ENCODE measurements at places on chromosomes 5 and 9.

- no peak for DNase-seq
Measured at GRCh38 chr5:42587096-42587723, 164.0 kb downstream of the GHR start.

DNA sequence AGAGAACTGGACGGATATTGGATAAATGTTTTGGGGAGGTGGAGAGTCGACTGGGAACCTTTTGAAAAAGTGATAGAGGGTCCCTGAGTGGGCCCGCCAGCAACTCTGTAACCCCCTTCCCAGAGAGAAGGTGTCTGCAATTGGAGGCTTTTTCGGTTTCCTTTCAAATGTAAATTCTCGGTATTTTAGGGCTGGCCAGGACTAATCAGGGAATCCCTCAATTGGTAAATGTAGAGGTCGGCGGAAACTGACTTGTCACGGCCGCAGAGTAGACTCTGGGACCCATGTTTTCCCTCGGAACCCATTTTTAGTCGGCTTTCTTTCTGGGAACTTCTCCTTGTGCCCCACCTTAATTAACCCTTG, 524 bp downstream of the CCNB1 start:
- DNase-seq, result no peak

DNA sequence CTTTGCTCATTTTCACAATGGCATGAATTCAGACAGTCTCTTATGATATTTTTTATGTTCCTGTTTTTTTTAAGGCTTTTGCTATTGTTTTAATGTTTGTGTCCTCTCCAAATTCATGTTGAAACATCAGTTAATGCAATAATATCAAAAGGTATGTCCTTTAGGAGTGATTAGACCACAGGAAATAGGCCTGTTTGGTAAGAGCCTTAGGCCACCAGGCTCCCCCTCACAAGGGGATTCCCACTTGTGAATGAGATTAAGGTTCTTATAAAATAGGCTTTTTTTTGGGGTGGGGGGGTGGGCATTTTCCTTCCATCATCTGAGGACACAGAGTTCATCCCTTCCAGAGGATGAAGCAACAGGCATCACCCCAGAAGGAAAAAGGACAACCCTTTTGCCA, 2074.2 kb upstream of the C9orf72 start:
- no peak for DNase-seq

- DNase-seq, result no peak
Measured at GRCh38 chr5:3000631-3001030, 249.2 kb upstream of the IRX2 start.

DNA sequence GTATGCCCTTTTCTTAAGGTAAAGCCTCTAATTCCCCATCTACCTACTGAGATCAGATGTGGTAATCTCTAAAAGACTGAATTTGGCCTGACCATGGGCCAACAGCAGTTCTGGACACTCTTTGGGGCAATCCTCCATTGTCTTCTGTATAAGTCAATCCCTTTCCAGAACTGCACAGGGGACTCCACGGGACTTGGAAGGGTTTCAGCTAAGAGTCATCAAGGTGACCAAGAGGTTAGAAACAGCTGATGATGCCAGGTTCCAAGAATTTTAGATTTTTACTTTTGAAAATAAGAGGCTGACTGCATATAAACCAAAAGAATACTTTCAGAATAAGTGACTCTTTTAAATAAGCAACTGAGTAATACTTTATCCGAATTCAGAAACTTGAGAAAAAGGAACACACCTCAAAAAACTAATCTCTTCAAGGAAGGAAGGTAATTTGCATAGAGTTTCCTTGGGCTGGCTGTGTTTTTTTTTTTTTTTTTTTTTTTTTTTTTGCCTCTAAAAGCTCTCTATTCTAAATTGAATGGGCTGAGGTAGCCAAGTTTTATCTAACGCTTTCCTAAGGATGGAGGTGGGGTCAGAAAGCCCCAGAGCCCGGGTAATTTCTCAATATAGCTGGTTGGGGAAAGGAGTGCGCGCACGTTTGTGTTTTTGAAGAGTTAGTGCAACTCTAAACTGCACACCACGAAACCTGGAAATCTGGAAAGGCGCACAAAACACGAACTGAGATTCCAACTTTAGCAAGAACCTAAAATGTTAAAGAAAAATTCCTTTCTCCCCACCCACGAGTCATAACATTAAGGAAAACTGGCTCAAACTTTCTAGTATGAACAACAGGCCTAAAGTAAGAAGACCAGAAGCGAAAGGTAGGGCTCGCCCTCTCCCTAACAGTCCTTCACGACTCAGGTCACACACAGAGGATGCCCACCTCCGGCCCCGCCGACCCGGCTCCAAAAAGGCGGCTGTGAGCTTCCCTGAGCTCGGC, 1.3 kb downstream of the VCP start:
- peak; percentile 23 for DNase-seq

DNA sequence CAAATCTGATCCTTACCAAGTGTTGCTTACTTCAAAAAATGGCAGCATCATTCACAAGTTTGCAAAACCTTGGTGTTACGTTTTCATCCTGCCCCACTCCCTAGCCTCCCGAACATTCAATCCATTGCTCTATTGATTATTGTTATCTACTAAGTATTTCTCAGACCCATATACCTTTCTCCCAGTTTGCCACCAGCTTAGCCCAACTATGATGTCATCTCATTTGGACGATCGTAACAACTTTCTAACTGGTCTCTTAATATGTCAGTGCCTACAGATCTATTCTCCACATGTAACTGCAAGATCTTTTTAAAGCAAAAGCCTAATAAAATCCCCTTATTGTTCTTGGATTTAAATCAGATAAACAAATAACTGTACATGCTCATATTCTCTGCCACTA, 497.1 kb upstream of the EDIL3 start:
- no peak for DNase-seq

GRCh38 chr9:22175972-22176545, 167.0 kb upstream of the CDKN2B start:
- DNase-seq, result no peak

GRCh38 chr5:62594364-62594984, 15.9 kb downstream of the LRRC70 start:
- no peak for DNase-seq

DNA sequence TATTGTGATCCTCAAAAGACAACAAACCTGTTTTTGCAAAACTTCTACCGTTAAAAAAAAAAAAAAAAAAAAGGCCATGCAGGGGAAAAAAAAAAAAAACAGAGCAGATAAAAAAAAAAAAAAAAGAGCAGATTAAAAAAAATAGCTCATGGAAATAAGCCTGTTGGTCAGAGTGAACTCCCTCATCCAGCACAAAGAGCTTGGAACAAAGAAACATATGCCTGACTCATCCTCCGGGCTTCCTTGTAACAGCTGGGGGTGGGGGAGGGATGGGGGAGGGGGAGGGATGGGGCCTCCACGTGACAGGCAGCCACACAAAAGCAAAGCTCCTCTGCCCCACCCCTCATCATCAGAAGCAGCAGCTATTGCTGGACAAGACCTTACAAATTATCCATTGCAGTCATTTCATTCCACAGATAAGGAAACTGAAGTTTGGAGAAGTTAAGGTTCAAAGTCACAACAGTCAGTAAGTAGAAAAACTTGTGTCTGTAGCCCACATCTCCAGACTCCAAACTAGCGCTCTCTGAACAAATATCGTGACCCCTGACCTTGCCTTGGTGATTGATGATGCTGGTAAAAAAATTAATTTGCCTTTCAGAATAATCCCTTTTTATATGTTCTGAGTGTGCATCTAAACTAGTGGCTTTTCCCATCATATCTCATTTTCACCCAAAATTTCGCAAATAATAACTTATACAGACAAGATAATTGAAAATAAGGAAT, 38.9 kb downstream of the SLC35D2 start:
- peak; percentile 94 for DNase-seq

All from AG10803 (cell line).